ENCODE measurements at places on chromosomes 12 and 14. TPM values are rescaled to one million over a fixed set of nuclear protein-coding genes. Genes with fewer than 3 reads are reported as not detected.

Gene HOXC10
- not detected for total RNA-seq

Gene TMEM119
- 5.9 TPM for total RNA-seq

Gene DPF3
- total RNA-seq, result 3.9 TPM

Gene SLC17A8
- total RNA-seq, result not detected

Gene SERPINA5
- total RNA-seq, result 2.7 TPM

Gene ULK1
- total RNA-seq, result 15.2 TPM

Gene NPFF
- total RNA-seq, result not detected

Gene DTX3
- 34.6 TPM for total RNA-seq

Gene OR6C6
- total RNA-seq, result not detected

Gene CLEC4E
- 0.12 TPM for total RNA-seq

Gene TBX3
- 17.4 TPM for total RNA-seq

DNA sequence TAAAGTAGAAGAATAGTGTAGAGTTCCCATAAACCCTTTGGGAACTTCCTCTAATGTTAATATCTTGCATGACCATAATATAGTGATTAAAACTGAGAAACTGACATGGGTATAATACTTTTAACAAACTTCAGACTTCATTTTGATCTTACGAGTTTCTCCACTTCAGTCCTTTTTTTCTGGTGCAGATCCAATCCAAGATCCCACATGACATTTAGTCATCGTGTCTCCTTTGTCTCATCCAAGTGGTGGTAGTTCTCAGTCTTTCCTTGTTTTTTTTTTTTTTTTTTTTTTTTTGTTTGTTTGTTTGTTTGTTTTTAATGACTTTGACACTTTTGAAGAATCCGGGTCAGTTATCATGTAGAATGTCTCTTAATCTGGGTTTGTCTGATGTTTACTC is 179.2 kb downstream of the CACNA1C start:
- ATAC-seq, result no peak

- no peak for ATAC-seq
These were observed 60.2 kb upstream of the MDM1 start for GRCh38 chr12:68392376-68392775.

DNA sequence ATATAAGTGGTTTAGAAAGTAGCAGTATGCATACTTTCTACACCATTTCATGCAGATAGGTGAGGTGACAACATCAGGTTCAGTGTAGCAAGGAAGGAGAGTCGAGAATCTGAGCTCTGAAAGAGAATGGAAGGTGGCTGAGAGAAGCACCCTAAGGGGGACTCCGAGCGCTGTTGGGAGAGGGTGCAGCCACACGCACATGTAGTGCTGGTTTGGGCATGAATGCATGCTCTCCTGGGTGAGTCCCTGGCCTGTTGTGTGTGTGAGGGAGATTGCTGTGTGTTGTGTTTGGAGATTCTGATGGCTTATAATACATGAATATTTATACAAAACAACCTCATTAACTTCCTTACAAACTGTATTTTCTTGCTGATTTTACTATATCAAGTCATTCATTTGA is 180.3 kb upstream of the LRIG3 start:
- no peak for ATAC-seq

GRCh38 chr12:24731596-24731995 is 217.3 kb downstream of the BCAT1 start:
- ATAC-seq, result no peak

DNA sequence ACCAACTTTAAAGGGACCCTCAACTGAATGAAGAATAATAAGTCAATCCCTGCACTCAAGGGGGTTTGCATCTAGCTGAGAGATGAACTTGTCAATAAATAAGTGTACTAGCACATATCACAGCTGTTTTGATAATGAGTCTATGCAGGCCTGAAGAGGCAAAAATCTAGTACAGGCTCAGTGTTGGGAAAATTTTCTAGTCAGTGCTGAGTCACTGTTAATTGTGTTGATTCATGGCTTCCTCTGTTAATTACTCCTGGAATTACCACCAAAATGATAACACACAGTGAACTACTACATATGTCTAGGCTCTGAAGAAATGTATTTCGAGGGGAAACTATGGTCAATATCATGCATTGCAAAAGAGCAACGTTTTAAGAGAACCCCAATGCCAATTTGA is 18.9 kb downstream of the SNRPF start:
- ATAC-seq, result no peak

DNA sequence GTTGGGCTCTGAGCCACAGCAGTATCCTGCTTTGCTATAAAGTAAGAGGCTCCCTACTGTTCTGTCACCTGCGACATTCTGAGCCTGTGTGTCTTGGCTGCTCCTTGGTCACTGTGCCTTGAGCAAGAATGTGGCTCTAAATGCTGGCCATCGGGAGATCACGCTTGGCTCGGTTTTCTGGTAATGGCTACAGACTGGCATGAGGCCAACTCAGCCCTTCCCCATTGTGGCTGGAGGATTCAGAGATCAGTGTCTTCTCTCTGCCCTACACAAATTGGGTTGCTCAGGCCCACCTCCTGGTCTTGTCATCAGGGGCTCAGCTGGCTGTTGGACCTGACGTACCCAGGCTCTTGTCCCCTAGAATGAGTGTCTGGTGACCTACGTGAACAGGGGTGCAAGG is 94.5 kb downstream of the PLXNC1 start:
- ATAC-seq, result no peak

DNA sequence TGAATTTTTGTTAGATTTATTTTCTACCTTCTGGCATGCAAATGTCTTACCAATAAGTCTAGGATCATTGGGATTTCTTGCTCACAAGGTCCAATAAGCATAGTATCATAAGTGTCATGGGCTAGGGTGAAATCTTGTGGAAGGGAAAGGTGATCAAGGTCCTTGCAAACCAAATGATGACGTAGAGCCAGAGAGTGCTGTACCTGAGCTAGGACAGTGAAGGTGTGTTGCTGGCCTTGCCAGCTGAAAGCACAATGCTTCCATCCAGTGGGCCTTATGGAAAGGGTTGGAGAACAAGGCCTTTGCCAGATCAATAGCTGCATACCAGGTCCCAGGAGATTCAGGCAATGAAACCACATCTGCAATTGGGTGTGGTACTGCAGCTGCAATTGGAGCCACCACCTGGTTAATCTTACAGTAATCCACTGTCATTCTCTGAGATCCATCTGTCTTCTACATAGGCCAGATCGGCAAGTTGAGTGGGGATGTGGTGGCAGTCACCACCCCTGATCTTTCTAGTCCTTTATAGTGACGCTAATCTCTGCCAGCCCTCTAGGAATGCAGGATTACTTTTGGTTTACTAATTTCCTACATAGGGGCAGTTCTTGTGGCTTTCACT is 208.9 kb upstream of the MYL2 start:
- ATAC-seq, result no peak

- peak; percentile 16 for ATAC-seq
These were observed 908 bp downstream of the ENTPD5 start for GRCh38 chr14:74018174-74018585.

DNA sequence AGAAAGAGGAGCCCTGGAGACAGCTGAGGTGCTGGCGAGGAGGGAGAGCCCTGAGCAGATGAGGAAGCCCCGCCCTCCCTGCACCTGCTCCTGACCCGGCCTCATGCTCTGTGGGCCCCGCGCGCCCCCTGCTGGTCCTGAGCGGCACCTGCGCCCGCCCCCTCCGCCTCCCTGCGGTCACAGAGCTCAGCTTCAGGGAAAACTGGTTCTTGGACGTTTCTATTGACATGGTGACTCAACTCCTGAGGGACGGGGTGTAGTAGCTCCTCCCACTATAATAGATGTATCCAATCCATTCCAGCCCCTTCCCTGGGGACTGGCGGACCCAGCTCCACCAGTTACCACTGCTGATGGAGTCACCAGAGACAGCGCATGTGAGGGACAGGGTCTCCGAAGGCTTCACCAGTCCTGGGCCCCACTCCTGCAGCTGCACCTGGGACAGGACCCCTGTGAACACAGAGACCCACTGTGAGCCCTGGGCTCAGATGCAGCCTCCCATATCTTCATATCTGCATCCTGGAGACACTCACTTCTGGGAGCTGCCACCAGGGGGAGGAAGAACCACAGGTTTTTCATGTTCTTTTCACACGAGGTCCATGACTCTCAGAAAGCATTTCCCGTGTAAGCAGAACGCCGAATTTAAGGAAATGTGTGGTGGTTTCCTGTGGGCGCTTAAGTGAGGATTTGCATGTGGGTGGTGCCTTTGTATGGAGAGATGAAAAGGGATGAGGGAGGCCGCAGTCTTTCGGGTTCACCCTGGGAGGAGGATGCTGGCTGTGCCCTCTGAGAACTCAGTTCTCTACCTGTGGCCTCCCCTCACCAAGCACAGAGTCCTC is 1346.4 kb downstream of the TMEM121 start:
- ATAC-seq, result no peak

DNA sequence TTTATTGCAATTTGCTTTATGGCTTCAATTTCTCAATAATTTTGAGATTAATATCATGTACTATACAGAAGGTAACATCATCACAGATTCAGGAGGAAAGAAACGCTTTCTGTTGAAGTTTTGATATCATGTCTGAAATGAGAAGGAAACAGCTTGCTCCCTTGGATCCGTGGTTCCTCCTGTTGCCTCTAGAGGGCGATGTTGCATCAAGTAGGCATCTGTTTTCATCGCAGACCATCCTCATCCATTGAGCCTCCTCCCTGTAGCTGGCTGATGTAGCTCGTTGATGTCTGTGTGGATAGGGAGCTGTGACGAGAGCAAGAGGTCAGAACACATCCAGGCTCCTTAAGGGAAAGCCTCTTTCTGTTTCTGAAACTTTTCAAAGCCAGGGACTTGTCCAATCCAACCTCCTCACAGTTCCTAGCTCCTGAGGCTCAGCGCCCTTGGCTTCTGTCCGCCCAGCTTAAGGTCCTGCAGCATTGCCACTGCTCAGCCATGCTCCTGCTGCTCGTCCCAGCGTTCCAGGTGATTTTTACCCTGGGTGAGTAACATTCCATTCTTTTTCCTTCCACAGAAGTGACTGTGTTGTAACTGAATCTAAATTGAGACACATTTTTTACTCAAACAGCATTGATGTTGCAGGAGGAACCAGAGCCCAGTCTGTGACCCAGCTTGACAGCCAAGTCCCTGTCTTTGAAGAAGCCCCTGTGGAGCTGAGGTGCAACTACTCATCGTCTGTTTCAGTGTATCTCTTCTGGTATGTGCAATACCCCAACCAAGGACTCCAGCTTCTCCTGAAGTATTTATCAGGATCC is 304.8 kb upstream of the OR4E1 start:
- no peak for ATAC-seq

DNA sequence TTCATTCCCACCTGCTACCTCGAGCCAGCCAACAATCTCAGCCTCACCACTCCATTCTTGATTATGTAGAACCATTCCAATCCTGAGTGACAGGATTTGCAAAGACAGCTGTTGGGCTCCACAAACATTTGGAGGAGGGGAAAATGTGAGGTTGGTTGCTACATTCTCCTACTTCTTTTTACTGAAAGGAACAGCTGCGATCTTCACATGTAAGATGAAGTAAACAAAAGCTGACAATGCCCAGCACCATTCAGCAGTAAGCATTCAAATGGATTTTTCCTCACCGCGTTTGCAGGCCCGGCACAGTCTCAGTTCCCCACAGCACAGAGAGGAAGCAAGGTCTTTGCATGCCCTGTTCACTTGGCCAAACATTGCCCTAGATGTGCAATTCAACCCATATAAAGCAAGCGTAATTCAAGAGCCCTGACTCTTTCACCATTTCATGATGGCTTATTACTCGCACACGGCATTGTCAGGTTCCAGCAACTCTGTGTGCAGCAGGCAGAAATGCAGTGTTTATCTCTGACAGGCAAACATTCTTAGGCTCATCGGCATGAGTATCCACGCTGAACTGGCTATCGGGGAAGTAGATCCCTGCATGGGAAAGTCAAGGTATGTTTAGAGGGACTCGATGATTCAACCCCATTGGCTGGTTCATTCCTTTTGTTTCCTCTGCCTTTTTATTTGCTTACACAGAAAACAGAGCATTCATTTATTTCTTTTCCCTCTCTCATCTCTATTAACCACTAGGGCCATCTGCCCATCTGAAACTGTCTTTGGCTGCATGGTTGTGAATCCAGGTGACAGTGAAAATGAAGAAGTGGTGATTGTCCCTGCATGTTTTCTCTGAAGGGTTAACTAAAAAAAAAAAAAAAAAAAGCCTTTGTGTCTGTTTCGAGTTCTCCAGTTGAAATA is 236.1 kb upstream of the PLEKHG7 start:
- peak; percentile 31 for ATAC-seq

DNA sequence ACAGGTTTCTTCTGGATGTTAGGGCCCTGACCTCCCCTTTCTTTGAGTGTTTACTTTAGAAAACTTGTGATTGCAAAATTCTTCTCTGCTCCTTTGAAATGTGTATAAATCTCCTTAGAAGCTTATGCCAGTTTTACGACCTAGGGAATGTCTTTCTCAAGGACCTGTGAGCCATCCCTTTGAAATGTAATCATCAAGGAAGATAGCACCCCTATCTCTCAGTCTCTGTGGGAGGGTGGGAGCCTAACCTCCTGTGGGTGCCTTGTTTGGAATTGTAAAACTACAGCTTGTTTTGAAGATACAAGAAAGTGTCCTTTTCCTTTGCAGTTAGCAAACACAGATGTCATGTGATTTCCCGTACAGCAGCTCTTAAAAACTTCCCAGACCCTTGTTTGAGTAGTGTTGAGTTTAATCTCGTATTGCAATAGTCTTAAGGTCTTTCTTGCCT is 3.3 kb downstream of the OR10AD1 start:
- no peak for ATAC-seq

GRCh38 chr12:4506870-4507269 is 31.8 kb upstream of the RAD51AP1 start:
- no peak for ATAC-seq

GRCh38 chr14:47345016-47345415 is 330.4 kb downstream of the MDGA2 start:
- no peak for ATAC-seq

GRCh38 chr14:100306101-100306997 is at the start of gene SLC25A29:
SLC25A29 (minus strand) TSS chr14:100306444; CDS start chr14:100306232, 212 bp downstream.
- ATAC-seq, result peak; percentile 94

- ATAC-seq, result no peak
These were observed 57.2 kb downstream of the CLMN start for GRCh38 chr14:95262511-95262891.

GRCh38 chr14:100903672-100904185 is at the start of gene RTL1:
RTL1 (minus strand) TSS chr14:100903722; CDS start chr14:100884788, 18,934 bp downstream.
- no peak for ATAC-seq

DNA sequence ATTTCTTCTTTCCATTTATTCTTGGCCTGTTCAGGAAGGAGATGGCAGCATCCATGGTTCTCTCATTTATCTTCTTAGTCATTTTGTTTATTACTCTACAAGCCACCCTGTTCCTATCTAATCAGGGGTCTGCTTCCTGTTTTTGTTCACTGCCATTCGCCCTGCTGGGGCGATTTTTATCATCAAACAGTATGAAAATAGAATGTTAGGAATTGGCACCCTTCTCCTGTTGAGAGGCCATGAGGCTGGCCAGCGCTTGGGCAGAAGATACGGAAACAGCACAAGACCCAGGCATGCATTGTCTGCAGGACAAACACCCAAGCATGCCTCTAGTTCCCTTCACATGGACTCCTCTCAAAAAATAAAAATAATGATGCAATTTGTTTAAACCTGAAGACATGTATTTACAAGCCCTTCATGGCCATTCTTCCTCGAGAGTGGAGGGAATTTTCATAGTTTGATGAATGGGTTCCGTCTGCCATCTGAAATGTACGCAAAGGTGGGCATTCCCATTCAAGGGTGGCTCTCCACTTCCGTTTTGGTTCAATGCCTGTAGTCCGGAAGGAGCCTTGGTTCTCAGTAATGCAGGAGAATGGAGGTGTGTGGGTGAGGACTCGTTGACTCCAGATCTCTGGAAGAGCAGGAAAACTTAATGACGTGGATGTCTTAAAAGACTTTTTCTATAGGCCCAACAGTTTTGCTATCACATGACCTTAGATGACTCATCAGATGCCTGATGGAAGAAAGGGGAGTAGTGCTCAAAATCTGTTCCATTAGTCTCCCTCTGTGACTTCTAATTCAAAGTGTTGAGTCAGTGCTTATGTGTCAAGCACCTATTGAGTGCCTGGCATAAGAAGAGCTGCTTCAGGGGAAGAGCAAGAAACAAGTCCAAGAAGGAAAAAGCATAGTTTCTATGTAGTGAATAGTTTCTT is 252.4 kb upstream of the TBX3 start:
- no peak for ATAC-seq

All from gastroesophageal sphincter (tissue), 4 donors.